ENCODE measurements at places on chromosomes 16 and 17.
A peak's percentile ranks its signal among the peaks of the same experiment; 100 is the strongest.

DNA sequence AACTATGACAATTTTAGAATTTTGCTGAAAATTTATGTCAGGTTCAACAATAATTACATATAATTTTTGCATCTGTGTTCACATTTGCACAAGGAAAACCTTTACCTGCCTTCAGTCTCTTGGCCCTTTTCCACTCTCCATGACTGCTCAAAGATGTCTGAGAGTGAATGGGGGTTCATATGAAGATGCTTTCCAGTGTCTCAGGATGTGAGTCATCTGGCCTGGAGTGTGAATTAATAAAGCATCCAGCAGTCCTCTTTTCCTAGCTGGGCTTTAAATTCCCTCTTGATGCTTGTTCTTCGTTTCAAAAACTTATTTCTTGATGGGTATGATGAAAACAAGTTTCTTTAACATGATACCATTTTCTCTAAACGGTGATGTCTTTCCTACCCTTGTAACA is 99.9 kb downstream of the CDK5R1 start:
- DNase-seq = no peak

GRCh38 chr17:35947156-35947585 is 3.7 kb upstream of the LYZL6 start:
- DNase-seq = no peak

DNA sequence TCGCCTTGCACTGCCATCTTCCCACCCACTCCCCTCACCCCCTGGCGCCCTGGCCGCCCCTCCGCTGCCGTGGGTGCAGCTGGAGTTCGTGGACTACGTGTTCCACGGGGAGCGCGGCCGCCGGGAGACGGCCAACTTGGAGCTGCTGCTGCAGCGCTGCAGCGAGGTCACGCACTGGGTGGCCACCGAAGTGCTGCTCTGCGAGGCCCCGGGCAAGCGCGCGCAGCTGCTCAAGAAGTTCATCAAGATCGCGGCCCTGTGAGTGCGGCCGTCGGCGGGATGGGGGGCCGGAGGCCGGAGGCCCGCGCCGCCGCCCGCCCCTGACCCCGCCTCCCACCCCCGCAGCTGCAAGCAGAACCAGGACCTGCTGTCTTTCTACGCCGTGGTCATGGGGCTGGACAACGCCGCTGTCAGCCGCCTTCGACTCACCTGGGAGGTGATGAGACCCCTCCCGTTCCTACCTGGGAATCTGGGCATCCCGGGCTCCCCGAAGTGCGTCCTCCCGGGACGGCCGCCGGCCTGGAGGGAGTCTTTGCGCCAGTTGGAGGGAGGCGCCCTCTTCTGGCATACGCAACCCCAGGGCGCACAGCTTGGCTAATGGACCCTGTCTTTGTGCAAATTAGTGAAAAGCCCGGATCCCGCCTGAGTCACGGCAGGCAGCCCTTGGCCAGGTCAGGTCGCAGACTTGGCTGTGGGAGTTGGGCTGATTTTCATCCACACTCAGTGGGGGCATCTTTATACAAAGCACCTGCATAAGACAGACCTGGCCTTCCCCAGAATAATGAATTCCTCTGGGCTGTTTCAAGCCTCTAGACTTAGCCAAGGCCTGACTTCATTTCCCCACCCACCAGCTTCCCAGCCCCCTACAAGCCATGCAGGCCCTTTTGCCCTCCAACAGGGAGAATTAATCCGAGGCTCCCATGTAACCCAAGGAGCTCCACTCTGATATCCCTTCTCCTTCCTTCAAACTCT is 14.3 kb downstream of the RAPGEFL1 start:
- DNase-seq = peak; percentile 59

GRCh38 chr17:65583921-65584603 is 22.6 kb upstream of the AXIN2 start:
- DNase-seq = no peak

DNA sequence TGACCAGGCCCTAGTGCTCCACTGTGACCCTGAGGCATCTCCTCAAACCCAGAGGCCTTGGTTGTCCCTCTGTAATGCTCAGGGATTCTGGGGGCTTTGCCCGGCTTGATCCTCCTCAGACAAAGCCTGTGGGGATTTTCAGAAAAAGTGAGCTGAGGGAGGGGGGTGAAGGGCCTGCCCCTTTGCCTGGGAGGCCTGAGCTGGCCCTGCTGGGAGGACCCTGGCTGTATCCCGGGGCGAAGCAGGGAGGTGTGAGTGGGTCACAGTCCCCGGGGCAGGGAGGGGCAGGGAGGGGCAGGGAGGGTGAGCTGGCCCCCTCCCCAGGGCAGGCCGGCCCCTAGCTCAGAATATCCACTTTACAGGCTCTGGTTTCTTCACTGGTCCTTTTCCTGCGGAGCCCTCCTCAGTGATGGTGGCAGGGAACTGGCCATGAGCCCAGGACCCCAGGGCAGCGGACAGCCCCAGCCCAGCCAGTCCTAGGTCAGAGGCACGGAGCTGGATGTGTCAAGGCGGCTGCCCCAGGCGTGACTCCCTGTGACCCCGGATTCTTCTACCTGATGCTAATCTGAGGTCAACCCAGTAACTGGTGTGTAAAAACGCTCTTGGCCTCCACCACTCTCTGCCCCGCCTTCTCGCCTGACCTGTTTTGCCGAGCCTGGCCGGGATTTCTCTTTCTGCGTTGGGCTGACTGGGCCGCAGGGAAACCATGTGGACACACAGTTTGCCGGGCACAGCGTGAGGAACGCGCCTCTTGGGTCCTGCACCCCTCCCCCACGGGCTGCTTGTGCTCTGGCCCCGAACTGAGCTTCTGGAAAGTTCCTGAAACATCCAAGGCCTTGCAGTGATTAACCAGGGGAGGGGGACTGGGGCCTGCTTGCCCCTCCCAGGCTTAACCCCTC is 5.8 kb upstream of the FASN start:
- no peak for DNase-seq

DNA sequence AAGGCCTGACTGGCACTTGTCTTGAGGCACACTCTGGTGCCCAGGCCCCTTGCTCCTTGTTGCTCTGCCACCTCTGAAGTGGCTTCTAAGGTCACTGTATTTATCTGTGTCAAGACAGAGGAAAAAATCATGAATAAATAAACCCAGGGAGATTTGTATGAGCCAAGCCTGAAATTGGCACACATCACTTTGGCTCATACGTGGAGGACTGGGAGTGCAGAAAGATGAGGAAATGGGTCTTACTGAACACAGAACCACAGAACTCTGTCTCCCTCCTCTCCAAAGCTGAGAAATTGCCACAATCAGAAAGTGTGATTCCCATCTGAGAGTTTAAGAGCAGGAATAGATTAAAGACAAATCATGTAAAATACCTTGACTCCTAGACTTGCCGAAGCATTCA is 27.1 kb upstream of the C16orf78 start:
- no peak for DNase-seq

DNA sequence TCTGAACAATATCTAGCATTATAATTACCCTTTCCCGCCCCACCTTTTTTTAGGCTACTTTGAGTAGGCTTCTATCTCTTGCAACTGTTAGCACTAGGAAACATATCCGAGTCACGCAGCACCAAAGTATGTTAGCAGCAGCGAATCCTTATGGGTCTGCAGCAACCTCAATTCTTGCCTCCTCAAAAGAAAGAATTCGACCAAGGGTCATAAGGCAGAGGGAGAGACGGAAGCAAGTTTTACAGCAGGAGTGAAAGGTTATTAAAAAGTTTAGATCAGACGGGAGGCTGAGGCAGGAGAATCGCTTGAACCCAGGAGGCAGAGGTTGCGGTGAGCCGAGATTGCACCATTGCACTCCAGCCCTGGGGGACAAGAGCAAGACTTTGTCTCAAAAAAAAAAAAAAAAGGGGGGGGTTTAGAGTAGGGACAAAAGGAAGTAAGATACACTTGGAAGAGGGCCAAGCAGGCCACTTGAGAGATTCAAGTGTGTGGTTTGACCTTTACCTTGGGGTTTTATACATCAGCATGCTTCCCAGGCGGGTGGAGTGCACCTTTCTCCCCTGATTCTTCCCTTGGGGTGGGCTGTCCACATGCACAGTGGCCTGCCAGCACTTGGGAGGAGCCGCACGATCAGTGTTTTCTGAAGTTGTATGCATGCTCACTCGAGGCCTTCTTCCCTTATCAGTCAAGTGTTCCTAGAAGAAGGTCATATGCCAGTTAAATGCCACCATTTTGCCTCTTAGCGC is 67.7 kb downstream of the HLF start:
- DNase-seq = no peak

DNA sequence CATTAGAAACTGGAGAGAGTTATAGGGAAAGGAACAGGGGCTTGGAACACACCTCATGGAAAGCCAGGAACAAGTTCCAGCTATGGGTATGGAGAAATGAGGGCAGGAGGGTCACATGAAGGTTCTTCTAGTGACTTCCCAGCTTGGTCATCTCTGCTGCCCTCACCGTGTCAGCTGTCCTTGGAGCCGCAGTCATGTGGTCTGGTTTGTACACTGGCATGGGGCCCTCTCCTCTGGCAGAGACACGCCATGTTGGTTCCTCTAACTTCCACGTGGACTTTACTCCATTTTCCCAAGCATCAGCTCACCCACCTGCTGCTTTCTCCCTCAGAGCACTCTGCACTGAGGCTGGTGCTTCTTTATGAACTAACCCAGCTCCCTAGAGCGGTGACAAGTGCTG is 26.3 kb downstream of the MPG start:
- DNase-seq = no peak

- DNase-seq = no peak
Measured at GRCh38 chr17:37430051-37430627, 23.5 kb downstream of the TADA2A start.

GRCh38 chr16:51527349-51527748 is 376.3 kb upstream of the SALL1 start:
- DNase-seq = no peak

DNA sequence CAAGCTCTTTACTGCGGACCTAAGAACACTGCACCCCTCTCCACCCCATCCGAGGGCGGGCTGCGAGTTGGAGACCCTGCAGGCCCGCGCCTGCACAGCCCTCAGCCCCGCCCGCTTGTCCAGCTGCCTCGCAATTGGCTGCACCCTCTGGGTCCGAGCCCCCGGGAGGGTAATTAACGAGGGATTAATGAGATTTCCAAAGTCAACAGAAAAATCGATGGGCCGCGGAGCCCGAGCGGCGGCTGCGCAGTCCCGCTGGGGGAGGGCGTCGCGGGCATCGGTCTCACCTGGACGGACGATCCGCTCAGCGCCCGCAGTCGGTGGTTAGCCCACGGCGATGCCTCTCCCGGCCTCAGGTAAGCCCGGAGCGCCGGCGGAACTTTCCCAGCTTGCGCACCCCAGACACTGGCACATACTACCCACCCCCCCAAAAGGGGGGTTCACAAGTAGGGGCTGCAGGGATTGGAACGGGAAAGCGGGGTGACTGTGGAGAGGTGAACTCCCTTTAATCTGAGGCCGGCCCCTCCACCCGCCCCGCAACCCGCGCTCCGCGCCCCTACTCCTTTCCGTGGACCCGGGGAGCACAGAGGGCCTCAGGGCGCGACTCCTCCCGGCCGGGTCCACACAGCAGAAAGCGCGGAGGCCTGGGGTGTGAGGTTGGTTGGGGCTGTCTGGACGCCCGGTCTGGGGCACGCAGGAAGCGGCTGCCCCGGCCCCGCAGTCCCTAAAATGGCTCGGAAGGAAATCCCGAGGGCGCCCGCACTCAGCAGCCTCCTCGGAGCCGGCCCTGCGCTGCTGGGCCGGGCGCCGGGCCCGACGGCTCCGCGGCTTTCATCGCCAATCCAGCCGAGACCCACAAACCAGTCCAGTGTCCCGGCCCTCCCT is at the start of gene OTOP3:
TSS of gene OTOP3 (plus strand) at position 314 of the 885 bp plus-strand sequence. CDS start at position 338, 24 bp downstream.
- no peak for DNase-seq

- DNase-seq = no peak
Measured at GRCh38 chr16:35733278-35733965, 2274.0 kb downstream of the TP53TG3F start.

All from hematopoietic multipotent progenitor cell treated with erythropoietin and hydrocortisone succinate and interleukin-3 and kit ligand, for 17 days (in vitro differentiated cells).